CD4-positive, alpha-beta T cell treated with Interleukin-21 for 1 hour (primary cell): ENCODE measurements at places on chromosomes 2 and 18.

DNA sequence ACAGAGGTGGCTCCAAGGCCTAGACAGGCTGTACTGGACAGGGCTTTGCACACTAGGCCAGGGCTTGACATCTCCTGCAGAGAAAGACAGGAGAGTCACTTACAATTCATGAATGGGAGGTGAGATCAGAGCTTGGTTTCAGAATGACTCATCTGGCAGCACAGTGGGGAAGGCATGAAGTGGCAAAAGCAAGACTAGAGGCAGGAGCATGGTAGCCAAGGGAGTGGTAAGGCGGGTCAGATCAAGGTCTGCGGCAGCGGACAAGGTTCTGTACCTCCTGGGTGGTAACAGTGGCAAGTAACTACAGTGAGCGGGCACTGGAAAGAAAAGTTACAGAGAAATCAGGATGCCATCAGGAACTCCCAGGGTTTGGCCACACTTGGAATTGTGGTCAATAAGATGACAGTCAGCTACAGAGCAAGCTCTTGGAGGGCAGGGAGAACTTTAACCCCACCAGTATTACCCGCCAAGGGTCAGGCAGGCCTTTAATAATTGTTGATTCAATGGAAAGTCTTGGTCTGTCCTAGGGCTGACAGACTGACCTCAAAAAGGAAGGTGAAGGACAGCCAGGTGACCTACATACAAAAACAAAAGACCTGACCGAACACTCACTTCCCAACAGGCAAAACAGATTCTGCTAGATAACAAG lies 5.7 kb downstream of the MCFD2 start:
- DNase-seq, result no peak

GRCh38 chr2:33372940-33373553 lies 103.4 kb upstream of the RASGRP3 start:
- DNase-seq, result peak; percentile 43

DNA sequence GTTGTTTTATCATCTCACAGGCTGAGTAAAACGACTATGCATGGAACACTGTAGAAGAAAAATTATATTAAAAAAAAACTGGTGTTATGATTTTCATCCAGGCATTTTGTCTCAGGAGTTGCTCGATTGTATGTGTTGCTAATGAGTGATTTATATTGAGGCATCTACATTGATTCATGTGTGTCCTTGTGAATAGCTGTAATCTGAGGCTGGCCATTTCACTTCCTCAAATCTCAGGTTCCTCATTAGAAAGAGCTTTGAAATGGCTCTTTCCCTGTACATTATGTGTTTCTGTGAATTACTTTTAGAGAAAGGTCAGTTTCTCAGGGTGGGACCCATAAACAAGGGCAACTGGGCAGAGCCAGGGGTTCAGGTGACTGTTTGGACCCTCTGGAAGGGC lies 2.3 kb downstream of the IL18R1 start:
- no peak for DNase-seq

GRCh38 chr2:113910967-113911678 lies 21.2 kb downstream of the ACTR3 start:
- DNase-seq, result no peak

- DNase-seq, result no peak
These were observed 145.4 kb upstream of the SPOPL start for GRCh38 chr2:138356178-138356577.

DNA sequence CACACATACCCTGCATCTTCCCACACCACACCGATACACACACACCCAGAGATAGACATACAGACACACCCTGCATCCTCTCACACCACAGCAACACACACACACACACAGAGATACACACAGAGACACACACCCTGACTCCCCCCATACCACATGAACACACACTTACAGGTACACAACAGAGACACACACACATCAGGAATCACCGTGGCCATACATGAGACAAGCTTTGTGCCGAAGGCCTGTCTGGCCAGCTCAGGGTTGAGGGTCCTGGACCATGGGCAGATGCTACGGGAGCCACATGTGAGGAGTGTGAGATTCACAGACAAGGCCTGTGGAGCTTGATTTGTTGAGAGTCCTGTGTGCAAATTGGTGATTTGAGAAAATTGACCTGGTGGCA lies 15.6 kb downstream of the IMPA2 start:
- DNase-seq, result no peak

GRCh38 chr18:11733031-11733430 lies 44.0 kb downstream of the GNAL start:
- peak; percentile 62 for DNase-seq

DNA sequence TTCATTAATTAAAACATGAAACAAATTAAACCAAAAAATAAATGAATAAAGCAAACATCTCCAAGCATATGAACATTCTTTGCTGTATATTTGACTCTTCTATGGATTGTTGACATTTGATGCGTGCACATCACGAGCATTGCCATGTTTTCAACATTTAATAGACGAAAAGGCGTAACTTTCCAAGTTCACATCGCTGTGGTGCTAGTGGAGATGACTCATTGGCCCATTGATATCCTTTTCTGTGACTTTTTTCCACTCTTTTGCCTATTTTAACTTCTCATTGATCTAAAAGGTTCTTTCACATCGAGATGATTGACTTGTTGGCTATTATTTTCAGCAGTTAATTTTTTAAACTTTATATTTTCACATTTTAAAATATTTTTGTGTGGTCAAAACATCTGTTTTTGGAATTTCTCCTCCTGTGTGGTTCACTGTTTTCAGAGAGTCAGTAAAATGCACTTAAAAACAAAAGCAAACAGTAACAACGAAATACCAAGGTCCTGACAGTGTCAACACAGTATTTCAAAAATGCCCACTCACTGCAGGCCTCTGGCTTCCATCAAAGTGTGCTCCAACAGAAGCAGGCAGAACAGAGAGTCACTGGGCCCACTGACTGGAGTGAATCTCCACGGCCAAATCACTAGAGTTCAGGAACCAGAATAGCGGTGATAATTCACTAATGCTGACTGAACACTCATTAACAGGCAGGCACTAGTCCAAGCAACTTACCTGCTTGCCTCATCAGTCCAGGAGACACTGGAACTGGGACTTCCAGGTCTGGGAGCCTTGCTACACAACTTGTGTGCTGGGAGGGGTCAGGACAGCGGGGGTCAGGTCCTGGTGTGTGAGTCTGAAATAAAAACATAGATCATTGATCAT lies 372.2 kb upstream of the SMIM21 start:
- DNase-seq, result no peak

- DNase-seq, result no peak
These were observed 41.9 kb downstream of the C2orf76 start for GRCh38 chr2:119324685-119325270.

DNA sequence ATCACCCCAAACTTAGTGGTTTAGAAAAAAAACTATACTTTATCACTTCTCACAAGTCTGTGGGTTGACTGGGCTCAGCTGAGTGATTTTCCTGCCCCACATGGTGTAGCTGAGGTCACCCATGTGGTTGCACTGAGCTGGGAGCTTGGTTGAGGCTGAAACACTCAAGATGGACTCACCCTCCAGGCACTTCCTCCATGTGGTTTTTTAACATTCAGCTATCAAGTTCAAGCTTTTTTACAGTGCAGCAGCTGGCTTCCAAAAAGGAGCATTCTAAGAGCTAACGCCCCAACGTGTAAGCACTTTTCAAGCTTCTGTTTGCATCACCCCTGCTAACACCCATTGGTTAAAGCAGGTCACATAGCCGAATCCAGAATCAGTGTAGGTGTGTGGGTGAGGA lies 105.9 kb upstream of the CREB1 start:
- DNase-seq, result peak; percentile 32

DNA sequence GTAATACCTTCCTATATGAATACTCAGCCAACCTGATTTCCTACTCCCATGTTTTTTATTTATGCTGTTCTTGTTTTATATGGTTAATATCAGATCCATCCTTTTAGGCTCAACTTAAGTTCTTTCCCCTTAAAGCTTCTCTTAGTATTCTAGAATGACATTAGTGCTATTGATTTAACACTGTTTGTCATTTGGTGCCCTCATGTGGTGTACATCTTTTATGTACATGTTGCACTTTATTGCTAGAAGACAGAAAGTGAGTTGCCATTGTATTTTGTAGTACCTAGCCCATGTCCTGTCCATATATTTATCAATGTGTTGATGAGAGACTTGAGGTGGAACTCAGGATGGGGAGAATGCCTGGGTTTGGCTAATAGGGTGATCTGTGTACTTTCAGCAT lies 2.5 kb downstream of the HTRA2 start:
- peak; percentile 67 for DNase-seq

- DNase-seq, result no peak
These were observed 531.5 kb downstream of the RNF144A start for GRCh38 chr2:7448578-7449264.

DNA sequence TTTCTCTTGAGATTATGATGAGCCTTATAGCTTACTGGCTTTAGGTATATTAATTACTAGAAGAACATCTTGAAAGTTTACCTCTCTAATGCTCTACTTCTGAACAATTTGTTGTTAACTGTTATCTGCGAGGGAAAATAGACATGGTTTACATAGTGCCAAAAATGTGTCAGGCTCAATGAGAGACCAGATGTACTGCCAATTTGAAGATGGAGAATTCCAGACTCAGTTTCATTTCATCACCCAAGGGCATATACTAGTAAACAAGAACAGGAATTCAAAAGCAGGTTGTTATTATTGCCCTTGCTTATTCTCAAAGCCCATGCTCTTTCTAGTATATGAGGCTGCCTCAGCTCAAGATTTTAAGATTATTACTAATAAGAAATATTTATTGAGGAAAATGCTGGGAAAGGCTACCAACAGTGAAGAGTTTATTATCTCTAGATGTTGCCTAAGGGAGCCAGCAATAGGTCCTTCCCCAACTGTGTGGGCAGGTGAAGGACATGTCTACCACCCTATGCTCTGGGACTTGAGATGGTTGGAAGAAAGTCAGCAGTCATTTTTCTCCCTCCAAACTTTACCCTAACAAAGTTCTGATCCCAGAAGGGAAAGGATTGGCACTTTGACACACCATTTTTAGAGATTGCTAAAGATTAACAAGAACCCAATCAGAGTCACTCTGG lies 792.7 kb downstream of the METTL4 start:
- no peak for DNase-seq

- DNase-seq, result no peak
These were observed 16.6 kb upstream of the DYNC1I2 start for GRCh38 chr2:171670655-171671054.

GRCh38 chr18:76459687-76460350 lies 35.2 kb downstream of the ZNF516 start:
- DNase-seq, result no peak

DNA sequence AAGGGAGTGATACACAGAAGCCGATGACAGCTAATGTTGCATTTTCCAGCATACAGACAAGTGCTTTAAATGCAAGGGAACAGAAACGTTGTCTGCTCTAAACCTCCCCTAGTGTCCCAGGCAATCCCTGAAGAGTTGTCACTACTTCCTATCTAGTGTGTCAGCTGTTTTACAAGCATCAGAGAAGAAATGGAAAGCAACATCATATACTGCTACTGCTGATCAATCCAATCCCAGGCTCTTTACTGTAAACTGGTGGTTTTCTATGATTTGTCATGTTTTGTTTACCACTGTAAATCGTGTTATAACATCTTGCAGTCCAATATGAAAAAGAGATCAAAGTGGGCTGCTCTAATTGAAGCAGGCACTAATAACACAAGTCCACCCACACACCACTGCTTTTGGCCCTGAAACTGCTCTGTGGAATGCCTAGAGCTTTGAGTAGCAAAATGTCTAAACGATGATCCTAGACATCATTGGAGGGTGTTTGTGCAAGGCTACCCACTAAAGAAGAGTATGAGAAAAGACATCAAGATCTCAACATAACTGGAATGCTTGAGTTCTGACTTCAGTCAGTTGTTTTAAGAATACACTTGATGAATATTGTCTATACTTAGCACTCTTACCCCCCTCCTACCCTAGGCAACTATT lies 18.1 kb upstream of the ROCK1 start:
- DNase-seq, result no peak

GRCh38 chr18:42891705-42892104 lies 223.8 kb downstream of the RIT2 start:
- DNase-seq, result no peak
